Nephron progenitor cell (in vitro differentiated cells): ENCODE measurements at places on chromosomes 1 and 21.

- DNase-seq = no peak
Measured at GRCh38 chr1:62900566-62900965, 116.6 kb downstream of the ATG4C start.

DNA sequence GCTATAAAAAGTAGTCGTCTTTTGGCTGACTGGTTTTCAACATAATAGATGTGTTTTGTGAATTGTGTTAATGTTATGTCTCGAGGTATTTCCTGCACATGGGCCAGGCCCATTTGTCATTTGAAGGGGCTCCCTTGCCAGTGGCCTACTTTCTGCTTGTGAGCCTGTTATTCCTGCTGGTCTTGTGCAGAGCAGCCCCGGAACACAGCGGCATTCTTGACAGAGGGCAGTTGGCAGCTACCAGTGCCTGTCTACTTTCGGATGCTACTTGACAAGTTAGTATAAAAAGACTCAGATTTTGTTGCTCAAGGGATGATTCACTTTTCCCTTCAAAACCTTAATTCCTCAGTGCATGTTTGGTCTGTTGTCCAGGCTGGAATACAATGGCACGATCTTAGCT is 28.5 kb downstream of the PGM1 start:
- no peak for DNase-seq

- DNase-seq = peak; percentile 67
Measured at GRCh38 chr21:45152265-45152746, 77.9 kb downstream of the ADARB1 start.

- DNase-seq = no peak
Measured at GRCh38 chr21:33802481-33802880, 113.1 kb downstream of the ATP5PO start.

GRCh38 chr1:115184951-115185331 is 95.6 kb upstream of the TSPAN2 start:
- no peak for DNase-seq

- DNase-seq = no peak
Measured at GRCh38 chr1:116763116-116763786, 9.0 kb downstream of the CD2 start.

- no peak for DNase-seq
Measured at GRCh38 chr1:113929750-113930498, 800 bp downstream of the HIPK1 start.

DNA sequence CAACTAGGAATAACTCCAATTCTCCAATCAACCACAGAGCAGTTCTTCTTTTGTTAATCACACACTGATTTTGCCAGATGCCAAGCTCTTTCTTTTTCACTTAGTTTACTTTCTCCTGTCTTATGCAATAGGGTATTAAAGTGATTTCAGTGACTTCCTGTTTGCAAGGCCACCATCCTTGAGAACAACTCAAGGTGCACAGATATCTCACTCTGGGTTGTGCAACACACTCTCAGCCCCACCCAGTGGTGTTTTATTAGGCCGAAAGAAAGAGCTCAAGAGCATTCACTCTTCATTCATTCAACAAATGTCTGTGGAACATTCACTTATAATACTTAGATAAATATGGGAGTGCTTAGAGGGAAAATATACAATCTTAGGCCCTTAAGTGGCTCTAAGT is 352.5 kb downstream of the ZNF326 start:
- no peak for DNase-seq

GRCh38 chr1:48291421-48291820 is 68.9 kb downstream of the SLC5A9 start:
- no peak for DNase-seq

- DNase-seq = no peak
Measured at GRCh38 chr1:218211241-218211640, 73.9 kb upstream of the RRP15 start.

- no peak for DNase-seq
Measured at GRCh38 chr21:16913010-16913409, 599.8 kb upstream of the CXADR start.

GRCh38 chr1:230994860-230995259 is 16.0 kb downstream of the ARV1 start:
- DNase-seq = no peak

DNA sequence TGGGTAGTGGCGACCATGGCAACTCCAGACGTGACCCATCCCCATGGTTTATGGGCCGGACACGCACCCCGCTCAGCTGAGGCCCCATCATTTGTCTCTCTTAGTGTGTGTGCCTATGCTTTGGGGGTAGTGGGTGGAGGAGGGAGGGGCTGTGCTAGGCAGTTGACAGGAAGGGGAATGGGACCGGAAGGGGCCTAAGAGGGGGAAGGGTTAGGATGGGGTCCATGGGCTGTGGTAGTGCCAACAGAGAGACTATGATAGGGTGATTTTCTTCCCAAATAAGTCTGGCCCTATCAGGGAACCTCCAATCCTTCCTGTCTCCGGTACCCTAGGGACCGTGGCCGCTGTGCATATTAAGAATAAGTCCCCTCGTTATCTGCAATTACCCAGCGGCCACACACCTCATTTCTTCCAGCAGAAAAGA is 9.9 kb downstream of the DMAP1 start:
- no peak for DNase-seq

DNA sequence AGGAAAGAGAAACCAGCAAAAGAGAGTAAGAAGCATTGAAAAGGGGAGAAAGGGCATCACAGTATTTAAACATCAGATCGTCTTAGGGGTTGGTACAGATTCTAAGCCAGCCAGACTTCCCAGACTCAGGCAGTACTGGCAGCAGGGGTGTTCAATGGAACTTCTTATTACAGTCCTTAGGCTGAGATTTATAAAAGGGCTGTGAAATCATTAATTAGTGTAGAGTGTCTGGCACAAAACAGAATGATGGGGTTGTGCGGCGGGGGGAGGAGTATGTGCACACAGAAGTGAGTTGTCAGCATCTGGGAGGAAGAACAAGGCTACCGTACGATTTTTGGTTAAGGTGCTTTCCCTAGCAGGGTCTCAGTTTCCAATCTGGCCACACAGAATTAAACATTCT is 38.2 kb downstream of the ARHGEF11 start:
- DNase-seq = no peak

DNA sequence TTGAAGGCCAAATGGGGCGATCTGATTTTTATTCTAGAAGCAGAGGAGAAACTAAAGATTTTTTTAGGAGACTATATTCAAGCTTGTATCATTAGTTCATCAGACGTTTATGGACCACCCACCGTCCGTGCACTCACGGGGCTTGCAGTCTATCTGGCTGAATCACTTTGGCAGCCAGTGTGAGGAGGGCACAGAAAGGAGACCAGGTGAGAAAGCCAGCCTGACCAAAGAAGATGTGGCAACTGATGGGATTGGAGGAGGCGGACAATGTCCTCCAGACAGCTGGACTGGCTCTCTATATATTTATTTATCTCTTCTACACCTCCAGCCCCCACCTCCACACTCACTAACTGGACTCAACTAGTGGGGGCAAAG is 822 bp upstream of the ELOVL1 start:
- no peak for DNase-seq

DNA sequence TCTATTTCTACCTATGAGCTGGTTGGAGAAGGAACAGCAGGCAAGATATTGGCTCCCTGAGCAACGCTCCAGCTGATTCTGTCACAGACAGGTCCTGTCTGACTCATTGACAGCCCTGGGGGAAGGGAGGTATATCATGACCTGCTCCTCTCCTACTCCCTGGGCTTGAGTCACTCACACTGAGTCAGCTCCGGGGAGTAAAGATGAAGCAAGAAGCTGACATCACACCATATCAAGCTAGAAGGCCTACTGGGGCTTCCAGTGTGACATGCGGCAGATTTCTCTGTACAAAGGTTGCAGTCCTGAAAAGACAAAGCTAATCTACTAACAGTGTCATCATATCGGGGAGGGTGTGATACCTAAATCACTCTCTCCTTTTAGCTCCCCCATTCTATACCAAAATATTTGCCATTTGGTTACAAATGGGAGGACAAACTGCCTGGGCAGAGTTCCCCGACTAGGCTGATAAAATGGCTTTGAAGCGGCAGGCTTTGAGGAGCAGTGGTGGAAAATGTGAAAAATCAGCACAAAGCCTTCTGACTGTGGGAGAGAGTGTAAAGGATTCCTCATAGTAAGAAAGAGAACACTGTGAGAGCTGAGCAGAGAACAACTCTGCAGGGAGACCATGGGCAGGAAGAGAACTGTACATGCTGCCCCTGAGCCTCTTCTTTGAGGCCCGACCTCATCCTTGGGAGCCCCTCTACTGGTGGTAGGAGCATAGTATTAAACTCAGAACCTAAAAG is 15.5 kb downstream of the PI4KB start:
- DNase-seq = no peak

DNA sequence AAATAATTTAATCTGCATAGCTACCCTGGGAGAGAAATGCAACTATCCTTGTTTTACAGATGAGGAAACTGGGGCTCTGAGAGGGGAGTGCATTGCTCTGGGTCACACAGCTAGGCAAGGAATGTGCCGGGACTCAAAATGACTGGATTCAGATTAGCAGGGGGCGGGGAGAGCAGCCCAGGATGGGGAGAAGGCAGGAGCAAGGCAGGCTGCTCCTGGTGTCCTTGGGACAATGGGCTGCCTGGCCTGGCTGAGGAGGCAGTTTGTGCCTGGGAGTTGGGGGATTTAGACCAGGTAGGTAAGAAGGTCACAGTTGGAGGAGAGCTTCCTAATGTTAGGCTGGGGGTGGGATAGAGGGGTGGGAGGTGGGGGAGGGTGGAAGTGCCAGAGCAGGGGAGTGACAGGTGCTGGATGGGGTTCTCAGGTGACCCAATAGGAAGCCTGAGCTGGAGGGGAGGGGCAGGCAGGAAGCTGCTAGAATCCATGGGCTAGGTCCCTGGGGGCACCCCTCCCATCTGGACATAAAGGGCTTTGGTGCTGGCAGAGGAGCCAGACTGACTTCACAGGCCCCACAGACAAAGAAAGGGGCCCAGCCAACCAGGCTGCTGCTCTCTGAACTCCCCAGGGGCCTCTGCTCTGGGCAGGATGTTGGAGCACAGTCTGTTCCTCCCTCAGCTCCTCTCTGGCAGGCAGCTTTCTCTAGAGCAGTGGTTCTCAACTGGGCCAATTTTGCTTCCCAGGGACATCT is 29.0 kb downstream of the TRIM62 start:
- peak; percentile 53 for DNase-seq

DNA sequence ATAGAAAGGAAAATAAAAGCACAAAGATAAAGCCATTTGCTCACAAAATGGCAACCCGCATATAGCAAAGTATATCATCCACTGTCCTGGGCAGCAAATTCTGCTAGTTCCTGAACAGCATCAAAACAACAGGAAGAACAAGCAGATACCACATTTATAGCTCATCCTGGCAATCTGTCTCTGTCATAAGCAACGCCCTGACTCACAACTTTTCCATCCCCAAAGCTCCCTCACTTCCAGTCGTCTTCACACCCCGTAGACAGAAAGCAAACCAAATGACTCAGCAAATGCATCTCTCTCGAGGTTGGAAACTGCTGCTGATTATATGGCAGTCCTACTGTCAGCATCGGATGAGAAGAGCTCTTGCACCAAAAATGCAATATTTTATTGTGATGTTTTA is 65.8 kb downstream of the AK5 start:
- DNase-seq = no peak

- no peak for DNase-seq
Measured at GRCh38 chr1:6986281-6986680, 201.0 kb downstream of the CAMTA1 start.

DNA sequence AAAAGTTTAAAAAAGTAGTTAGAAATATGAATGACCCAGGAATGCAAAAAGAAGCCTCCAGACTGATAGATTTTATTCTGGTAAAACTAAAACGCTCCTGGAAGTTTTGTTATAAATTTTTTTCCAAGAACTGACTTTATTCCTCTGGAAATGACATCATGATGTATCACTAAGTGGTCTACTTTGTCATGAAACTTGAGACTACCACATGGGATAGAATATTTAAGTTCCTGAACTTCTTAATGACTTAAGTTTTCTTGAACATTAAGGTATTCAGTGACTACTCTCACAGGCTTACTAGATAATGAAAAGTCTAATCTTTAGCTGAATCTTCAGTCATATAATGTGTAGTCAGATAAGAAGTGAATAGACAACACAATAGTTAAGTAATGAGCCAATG is 842.2 kb downstream of the USP25 start:
- DNase-seq = no peak

DNA sequence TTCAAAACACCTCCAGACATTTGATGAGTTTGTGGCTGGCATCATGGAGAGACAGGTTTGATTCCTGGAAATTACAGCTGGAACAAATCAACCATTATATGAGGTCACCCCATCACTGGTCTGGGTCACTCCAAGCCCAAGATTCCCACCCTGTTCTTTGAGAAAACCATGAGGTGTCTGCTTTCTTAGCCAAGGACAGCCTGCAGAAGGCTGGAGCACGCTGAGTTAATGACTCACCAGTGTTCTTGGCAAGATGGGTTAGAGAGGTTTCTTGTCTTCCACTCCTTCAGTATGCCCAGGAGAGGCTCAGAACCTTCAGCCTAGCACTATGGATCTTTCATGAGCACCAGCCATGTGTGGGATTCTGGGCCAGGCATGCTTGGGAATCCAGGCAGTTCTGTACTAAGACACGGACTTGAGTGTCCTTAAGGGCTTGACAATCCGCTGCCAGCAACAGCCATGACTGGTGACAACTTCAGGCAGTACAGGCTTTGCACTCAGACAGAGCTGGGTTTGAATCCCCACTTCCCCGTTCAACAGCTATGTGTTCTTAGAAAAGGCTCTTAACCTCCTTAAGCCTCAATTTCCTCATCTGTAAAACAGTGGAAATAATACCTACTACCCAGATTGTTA is 43.9 kb downstream of the GRHL3 start:
- no peak for DNase-seq

DNA sequence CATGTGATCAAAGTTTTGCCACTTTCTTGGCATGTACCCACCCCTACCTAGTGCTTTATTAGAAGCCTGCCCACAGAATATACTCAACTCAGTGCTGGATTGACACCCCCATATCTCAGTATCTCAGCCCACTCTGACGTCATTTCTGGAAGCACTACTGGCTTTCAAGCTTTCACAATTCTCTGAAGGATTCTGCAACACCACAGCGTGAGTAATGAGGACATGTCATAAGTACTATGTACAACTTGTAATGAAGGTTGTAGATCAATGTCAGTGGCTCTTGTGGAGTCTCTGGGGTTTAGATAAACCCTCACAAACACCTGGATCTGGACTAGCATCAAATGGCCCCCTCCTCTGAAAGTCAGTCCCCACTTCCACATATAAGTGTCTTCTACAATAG is 57.2 kb downstream of the TNFSF4 start:
- DNase-seq = no peak

DNA sequence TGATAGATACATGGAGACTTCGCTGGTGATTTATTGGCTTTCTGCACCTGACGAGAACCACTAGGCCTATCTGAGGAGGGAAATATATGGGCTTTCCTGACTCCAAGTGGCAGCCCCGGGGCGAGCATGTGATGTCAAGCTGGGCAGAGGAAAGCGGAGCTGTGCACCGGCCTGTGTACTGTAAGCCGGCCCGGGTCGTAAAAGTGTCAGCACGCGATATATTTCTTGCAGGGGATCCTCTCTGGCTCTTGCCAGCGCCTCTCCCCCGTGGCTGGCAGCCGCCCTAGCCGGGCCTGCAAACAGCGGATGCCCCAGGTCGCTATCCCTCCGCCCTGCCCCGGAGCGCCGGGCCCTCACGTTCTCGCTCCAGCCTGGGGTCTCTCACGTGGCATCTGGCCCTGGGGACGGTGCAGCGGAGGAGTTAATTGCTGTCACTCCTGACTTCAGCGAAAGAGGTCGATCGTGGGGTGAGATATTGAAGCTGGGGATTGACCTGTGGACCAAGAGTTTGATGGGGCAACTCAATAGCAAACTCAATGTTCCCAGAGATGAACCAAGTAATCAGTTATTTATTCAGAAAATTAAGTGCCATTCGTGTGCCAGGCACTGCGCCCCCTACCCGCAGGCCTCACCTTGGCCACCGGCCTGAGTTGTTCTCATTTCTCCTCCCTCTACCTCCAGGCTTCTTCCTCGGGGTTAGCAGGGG is 41.0 kb upstream of the HAO2 start:
- DNase-seq = peak; percentile 91
